Activated CD4-positive, alpha-beta T cell treated with anti-CD3 and anti-CD28 coated beads for 48 hours (primary cell): ENCODE measurements at places on chromosomes 4 and X.

DNA sequence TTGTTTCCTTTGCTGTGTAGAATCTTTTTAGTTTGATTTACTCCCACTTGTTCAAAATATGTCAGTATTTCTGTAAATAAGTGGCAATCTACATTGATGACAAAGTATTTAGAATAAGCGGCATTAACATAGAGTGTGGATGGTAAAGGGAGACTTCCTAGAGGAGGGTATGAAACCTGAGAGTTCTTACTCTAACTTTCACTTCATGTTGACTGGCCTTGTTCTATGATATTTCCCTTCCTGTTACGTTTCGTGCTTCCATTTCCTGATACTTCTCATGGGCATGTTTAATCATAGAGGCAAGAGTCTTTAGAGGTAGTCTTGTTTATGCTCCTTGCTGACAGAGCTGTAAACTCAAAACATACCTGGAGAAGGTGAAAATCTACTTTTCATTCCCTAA lies 408.9 kb downstream of the GLUD2 start:
- DNase-seq, result no peak

GRCh38 chrX:143081231-143081630 lies 55.5 kb downstream of the SPANXN4 start:
- DNase-seq, result no peak

DNA sequence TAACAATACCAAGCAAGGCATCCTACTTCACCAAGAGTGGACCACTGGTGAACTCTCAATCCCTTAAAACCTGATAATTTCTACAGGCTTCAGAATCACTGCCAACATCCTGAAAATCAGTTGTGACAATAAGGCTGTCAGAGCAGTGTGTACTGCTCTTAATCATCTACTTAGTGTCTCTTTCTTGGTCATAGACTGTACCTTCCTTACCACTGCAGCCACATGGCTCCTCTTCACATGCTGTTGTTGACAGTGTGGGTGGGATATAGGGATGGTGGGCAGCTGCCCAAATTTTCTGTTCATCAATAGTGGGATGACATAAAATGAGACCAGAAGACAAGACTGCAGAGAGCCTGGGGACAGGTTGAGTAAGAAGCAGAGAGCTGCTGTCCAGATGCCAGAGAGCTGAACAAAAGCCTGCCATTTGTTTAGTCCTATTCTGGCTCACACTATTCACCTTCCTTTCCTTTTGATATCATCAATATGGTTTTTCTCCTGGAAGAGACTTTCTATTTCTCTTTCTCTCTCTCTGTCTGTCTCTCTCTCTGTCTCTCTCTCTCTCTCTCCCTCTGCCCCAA lies 178.9 kb downstream of the MGST2 start:
- no peak for DNase-seq

GRCh38 chrX:18884916-18885315 lies 99.0 kb downstream of the PHKA2 start:
- no peak for DNase-seq

DNA sequence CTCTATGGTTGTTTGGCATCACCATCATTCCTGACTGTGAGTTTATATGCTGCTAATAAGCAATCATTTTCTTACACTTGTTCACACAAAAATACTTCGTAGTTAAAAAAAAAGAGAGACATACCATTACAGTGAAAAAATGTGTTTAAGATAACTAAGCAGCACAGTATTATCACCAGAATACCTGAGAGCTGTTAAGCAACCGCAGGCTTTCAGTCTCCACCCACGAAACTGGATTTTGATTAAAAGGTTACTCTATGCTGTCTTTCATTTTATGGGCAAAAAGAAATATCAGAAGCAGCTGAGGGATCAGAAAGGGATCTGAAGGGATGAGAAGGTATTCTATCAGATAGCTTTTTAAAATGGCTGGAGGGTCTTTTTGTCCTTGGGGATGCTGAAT lies 148.3 kb downstream of the NEK1 start:
- no peak for DNase-seq

DNA sequence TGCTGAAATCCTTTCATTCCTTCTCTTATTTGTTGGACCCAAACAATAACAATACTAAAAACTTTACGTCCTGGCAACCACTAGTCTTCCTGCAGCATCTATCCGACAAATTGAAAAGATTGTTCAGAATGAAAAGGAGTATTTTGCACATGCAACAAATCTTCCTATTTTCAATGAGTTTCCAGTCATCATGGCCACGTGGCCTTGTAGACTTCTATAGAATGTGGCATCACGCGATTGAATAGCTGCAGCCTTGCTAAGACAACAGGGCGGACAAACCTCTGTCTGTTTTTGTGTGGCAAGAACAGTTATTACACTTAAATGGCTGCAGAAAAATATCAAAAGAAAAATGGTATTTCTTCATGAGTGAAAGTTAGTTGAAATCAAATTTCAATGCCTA lies 297.9 kb upstream of the LCORL start:
- no peak for DNase-seq

DNA sequence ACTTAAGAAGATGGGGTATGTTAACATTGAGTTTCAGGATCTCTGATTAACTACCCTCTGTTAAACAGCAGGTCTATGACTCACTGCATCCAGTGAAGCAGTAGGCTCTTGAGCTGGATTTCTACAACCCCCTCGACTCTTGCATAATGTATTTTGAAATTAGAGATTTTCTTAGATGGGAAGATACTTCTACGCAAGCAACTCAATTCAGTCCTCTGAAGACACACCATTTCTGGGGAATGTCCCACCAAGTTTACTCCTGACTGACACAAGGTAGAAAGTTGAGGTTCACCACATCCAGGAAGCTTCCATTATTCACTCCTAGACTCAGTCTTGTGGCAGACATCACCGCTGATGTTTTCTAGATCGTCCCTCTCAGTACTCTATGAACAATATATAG lies 12.9 kb downstream of the PALLD start:
- peak; percentile 46 for DNase-seq

- DNase-seq, result no peak
These were observed 324.4 kb downstream of the CAMK2D start for GRCh38 chr4:113437129-113437528.
